ENCODE measurements at places on chromosomes 12 and 14.

GRCh38 chr12:34391771-34392581, 369.7 kb downstream of the ALG10 start:
- H3K27ac ChIP-seq: no peak overlapping the region
- no peak overlapping the region for H3K4me3 ChIP-seq
- H3K27me3 ChIP-seq: no peaks in the 10 kb centered on the region
- no peaks in the 10 kb centered on the region for H3K36me3 ChIP-seq

- H3K36me3 ChIP-seq: no peaks in the 10 kb centered on the region
- H3K27me3 ChIP-seq: no peaks in the 10 kb centered on the region
- H3K27ac ChIP-seq: no peak overlapping the region
- DNase-seq: no peak
- H3K4me3 ChIP-seq: no peak overlapping the region
Observed at GRCh38 chr14:94203473-94204210, 29.5 kb downstream of the PPP4R4 start.

DNA sequence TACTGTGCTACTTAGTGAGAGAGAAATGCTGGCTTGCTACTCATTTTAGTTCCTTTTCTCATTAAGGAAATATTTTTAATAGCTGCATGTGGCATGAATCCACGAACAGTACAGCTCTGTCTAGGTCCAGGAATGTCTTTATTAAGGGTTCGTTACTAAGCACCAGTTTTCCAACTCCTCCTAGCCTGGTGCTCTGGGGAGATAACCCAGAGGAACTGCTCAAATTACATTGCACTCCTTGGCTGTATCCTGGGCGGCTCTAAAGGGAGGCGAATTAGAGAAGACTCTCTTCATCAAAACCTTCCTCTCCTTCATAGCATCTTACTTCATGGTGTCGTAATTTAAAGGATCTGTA, 101.3 kb downstream of the PPM1A start:
- H3K27ac ChIP-seq: no peak overlapping the region
- H3K27me3 ChIP-seq: peaks cover 9% of the 10 kb centered on the region
- DNase-seq: no peak
- H3K4me3 ChIP-seq: no peak overlapping the region

DNA sequence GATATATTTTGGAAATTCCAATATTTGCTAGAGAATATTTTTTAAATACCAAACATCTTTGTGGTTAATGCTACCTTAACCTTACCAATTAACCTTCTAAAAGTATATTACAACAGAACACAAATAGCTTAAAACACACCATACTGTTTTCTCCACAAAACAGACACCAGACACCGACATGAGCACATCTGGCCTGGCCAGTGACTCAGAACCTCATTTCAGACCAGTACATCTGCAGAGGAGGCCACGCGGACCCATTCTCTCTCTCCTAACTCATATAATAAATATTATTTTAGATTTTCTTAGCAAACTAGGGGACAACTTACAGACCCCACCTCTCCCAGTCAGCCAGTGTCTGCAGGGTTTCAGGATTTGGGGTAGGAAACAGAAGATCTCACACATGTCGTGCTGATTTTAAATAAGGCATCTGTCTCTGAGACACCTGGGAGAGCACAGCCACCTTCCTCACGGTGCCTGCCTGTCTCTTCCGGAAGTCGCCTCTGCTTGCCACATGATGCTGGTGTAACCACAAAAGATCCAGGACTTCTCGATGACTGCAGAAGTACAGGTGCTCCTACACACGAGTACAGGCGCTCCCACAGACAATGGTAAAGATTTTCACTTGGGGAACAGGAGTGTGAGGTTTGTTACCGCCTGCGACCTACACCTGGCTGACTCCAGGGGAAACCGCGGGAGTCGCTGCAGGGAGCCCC, 9.7 kb upstream of the ANKLE2 start:
- no peak overlapping the region for H3K27ac ChIP-seq
- DNase-seq: no peak
- H3K27me3 ChIP-seq: no peaks in the 10 kb centered on the region

- DNase-seq: no peak
- H3K4me1 ChIP-seq: no peaks in the 10 kb centered on the region
- no peak overlapping the region for H3K27ac ChIP-seq
- no peaks in the 10 kb centered on the region for H3K36me3 ChIP-seq
- peaks cover 5% of the 10 kb centered on the region for H3K27me3 ChIP-seq
Observed at GRCh38 chr12:13587721-13588390, 391.3 kb downstream of the EMP1 start.
